H1 (cell line): ENCODE measurements at places on chromosomes 5 and 9. TPM values are rescaled to one million over a fixed set of nuclear protein-coding genes. Genes with fewer than 3 reads are reported as not detected.

DNA sequence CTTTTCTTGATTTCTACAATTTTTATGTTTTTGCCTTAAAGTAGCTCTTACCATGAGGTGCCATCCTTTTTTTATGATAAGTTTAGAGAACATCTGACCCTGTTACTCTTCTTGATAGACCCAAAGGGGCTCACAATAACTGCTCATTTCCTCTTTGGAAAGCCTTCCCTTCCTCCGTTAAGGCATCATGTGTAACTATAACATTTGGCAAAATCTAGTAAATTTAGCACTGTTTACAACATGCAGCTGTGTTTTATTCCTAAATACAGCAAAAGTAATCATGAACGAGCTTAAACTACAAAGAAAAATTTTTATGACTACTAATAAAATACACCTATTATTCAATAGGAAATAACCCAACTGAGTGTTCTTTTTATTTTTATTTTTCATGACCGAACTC lies 705.1 kb downstream of the MAT2B start:
- DNase-seq = no peak

GRCh38 chr5:172078726-172079345 lies 72.4 kb upstream of the FBXW11 start:
- DNase-seq = no peak

DNA sequence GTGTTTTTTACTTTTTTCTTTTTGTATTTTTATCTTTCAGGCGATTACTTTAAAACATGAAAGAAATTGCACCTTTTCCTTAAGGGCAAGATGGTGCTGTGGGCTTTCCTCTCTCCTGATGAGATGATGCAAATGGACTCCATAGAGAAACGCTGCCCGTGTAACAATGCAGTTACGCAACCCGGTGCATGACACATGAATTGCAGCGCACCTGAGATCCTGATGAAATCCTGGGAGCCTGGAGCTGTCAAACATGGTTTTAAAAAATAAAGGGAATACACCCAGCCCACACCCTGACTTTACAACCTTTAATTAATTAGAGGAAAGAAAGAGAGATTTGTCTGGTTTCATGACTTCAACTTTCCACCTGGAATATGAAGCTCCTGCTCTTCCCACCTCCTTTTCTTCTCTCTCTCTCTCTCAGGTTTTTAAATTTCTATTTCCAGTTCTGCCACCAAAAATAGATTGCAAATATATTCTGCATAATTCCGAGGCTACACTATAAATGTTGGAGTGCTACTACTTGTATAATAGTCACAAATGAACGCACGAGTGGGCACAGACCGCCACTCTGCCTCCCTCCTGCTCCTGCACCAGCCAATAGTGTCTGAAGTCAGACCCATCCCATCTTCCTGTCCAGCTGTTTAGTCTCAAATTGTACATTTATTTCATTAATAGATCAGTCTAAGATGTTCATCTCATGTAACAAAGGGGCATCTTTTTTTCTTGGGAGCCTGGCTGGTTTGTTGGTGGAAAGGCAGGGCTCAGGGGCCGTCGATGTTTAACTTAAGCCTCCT lies 179.1 kb downstream of the AUH start:
- DNase-seq = no peak

DNA sequence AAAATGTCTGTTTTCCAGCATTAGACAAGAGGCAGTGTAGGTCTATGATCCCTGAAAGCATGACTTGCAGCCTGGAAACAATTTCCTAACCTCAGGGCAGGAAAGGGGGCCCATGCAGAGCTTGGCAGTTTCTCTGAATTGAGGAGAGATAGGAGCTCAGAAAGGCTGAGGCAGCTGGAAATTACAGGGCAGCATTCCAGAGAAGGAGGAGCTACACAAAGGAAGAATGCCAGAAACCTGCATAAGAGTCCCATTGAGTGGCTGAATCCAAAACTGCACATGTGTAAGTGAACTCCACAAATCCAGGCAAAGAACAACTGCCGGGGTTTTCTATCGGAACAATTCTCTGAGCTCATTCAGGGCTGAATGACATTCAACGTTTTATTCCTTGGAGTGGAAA lies 346.8 kb downstream of the PIK3R1 start:
- no peak for DNase-seq

DNA sequence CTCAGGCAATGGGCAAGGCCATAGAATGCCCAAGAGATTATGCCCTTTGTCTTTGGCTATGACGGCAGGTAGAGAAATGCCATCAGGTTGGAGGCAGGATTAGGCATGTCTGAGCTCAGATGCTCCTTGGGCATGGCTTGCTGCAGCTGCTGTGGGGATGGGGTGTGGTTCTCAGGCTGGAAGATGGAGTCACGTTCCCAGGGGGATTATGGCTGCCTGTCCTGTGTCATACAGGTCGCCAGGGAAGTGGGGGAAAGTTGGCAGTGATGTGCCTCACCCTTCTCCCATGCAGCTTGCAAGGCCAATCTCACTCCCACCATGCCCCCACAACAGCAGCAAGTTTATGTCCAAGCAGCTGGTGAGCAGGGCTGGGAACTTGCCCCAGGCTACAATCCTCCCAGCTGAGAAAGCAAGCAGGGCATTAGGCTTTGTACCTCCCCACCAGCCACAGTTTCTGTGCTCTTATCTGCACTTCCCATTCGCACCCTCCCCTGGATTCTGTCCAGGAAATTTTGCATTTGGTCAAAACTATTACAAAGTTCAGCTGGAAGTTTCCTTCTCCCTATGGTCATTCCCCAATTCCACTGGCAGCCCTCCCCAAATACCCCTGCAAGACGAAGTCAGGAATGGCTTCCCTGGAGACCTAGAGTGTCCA lies 1788.0 kb upstream of the NUDT12 start:
- no peak for DNase-seq

DNA sequence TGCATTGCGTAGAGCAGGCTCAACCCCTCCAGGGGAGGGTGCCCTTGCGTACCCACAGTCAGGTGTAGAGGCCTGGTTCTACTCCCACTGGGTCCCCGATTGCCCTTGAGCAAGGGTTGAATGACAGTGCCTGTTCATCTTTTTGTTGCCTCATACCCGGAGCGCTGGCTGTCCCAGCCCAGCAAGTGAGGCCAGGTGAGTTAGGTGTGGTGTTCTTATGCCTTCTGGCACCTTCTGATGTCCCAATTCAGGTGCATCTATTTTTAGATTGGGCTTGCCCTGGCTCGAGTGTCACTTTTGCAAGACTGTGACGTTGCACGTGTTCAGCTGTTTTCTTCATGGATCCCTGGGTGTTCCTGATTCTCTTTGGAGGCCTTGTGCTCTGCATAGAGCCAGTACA lies 257.8 kb downstream of the GOLPH3 start:
- DNase-seq = no peak

DNA sequence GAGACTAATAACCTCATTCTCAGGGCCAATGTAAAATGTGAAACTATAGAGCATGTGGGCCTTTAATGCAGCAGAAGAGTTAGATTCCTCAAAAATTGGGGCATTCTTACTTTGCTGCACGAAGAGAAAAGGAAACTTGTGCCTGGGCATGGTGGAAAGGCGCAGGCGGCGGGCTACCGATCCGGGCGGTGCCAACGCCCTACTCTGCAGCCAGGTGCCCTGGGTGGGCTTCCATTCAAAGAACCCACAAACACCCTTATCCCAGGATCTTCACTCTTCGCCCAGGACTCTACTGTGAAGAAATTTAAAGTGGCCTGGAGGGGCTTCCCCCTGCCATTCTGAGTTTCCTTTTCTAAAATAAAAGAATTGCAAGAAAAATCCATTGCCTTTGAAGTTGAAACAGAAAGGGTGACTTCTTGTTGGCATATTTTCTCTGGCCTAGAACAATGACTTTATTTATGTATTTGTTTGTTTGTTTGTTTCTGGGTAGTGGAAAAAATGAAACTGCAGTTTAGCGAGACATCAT lies 124.9 kb downstream of the TMEM161B start:
- DNase-seq = no peak

- DNase-seq = no peak
Measured at GRCh38 chr9:88890546-88890945, 100.7 kb upstream of the S1PR3 start.

DNA sequence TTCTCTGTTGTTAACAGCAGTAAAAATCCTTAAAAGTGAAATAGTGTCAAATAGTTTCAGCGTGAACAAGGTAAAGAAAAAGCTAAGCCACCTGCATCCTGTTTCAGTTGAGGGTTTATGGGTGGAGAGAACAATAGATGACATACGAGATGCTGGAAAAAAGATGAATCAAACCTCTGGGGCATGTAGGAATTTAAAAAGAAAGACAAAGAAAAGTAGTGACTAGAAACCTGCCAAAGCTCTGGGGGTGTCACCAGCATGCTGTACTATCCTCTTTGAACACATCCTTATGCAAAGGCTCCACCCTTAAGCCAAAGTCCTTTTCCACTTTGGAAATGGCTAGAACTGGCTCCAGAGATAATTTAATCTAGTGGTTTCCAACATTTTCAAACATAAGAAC lies 22.2 kb downstream of the SCAI start:
- no peak for DNase-seq

- no peak for DNase-seq
Measured at GRCh38 chr5:54296386-54296785, 14.0 kb downstream of the ARL15 start.

GRCh38 chr5:134436523-134437339 lies 25.1 kb upstream of the CDKN2AIPNL start:
- no peak for DNase-seq

DNA sequence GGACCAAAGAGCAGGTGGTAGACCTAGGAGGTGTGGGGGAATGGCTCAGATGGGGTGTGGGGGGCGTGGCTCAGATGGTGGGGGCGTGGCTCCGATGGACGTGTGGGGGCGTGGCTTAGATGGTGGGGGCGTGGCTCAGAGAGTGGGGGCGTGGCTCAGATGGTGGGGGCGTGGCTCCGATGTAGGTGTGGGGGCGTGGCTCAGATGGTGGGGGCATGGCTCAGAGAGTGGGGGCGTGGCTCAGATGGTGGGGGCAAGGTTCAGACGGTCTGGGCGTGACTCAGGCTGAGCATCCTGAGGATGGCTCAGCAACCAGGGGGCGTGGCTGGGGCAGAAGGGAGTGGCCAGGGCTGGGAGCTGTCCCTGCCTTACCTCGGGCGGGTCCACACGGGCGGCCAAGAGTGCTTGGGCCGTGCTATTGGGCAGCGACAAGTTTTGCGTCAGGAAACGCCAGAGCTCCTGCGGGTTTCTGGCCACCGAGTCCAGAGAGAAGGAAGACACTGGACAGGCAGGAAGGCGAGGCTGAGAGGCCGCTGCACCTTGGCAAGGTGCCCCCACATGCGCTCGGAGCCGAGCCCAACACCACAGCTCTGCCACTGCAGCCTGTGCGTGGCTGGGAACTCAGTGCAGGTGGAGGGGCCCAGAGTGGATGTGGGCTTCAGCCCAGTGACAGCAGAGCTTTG lies 5.9 kb downstream of the ABCA2 start:
- peak; percentile 90 for DNase-seq

DNA sequence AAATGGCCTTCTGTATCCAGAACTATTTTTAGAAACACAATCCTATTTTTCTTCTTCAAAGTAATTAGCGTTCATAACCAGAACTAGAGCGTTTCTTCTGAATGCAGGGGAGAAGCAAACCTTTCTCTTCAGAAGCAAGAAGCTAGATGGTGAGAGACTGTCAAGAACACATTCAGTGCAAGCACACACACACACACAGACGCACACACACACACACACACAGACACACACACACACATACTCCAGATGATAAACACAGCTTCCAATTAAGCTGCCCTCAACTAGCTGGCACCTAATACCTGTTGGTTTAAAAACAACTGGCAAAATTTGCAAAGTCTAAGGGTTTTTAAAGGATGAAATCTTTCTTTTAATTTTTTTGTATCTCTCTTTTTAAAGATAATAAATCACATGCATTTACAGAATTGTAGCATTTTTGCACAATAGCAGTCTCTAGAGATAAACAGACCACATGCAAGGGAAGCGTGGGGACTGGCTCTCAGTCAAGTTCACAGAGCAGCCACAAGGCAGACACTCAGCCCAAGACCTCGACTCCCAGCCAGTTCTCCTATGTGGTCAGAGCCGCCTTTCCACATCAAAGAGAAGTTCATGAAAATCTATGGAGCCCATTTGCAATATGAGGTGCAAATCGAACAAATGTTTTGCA lies 138.5 kb downstream of the TTLL11 start:
- no peak for DNase-seq

DNA sequence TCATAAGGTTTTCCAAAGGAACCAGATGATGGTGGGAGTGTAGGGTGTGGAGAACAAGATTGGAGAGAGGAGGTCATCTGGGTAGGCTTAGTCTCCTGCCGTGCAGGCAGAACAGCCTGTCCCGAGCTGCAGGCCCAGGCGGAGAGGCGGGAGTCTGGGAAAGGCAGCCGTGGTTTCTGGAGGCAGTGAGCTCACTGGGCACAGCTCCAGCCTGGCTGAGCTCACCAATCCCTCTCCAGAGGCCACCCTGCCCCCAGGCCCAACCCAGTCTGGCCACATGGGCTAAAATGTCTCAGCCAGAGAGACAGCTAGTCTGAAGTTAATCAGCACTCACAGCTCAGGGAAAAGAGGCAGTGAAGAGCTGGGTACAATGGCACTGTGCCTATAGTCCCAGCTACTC lies 12.3 kb downstream of the P4HA2 start:
- no peak for DNase-seq

GRCh38 chr5:116559673-116560164 lies 14.9 kb downstream of the SEMA6A start:
- DNase-seq = no peak

DNA sequence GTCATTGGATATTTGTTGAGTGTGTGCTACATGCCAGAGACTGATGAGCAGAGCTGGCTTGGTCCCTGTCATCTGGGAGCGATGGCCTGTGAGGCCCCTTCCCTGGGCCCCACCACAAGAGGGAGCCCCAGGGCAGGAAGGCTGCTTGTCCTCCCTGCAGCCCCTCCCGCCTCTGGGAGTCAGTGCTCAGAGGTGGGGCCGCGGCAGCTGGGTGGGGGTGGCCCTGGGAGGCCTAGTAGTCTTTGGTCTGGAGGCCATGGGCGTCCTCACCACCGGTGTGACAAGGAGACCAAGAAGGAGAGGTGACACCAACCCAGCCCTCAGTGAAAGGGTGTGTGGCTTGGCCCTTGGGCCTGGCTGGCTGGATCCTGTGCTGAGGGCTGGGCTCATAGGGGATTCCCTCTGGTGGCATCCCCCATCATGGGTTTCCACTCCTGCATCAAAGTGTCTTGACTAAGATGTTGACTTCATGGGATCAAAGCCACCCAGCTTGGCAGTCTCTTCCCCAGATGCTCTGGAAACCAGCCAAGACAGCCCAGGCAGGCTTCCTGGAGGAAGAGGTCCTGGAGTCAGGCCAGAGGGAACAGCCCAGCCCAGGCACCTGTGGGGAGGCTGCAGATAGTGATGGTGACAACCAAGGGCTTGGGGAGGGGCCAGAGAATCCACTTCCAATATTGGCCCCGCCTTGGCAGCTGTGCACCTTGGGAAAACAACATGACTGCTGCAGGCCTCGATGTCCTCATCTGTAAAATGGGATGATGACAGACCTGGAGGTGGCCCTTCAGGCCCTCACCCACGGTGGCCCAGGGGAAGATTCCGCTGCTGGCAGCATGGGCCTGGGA lies 166.7 kb downstream of the GAPVD1 start:
- DNase-seq = peak; percentile 84

The SLC25A2 gene
- not detected in 2 replicates for total RNA-seq

The TXNDC8 gene
- total RNA-seq = not detected in 2 replicates

The BICD2 gene
- 22.8 and 22.9 TPM in 2 replicates for total RNA-seq

The EQTN gene
- 0.52 TPM in 1 of 2 replicates, not detected in the other for total RNA-seq

The NFIL3 gene
- 11.9 and 13.5 TPM in 2 replicates for total RNA-seq

The HAVCR2 gene
- total RNA-seq = 0.11 TPM in 1 of 2 replicates, not detected in the other

The PHYHD1 gene
- total RNA-seq = 14.1 and 18.1 TPM in 2 replicates

The TRIM32 gene
- 17.3 and 17.9 TPM in 2 replicates for total RNA-seq

The UNC13B gene
- total RNA-seq = 46.5 and 51.7 TPM in 2 replicates

The COL5A1 gene
- total RNA-seq = 10.5 and 12.0 TPM in 2 replicates
